Fibroblast of villous mesenchyme (primary cell): ENCODE measurements at places on chromosomes 2 and 18.
A peak's percentile ranks its signal among the peaks of the same experiment; 100 is the strongest.

GRCh38 chr2:234395891-234396420, 100.9 kb downstream of the ARL4C start:
- DNase-seq, result no peak

GRCh38 chr2:164692114-164692513, 70.8 kb upstream of the GRB14 start:
- no peak for DNase-seq

DNA sequence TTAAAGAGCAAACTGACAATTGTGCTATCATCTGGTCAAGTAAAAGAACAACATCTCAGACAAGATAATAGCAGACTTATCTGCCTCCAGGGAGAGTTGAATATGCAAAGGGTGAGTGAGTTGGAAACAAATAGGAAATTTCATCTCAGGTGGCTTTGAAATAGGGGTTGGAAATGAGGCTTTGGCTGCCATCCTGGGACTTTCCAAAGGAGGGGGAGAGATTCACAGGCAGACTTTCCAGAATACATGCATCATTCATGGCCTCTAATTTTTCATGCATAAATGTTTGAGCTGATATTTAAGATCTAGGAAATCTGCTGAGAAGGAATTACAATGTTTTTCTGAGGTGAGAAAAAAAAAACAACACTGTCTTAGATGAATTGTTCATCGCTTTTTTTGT, 300.5 kb downstream of the ALK start:
- no peak for DNase-seq

DNA sequence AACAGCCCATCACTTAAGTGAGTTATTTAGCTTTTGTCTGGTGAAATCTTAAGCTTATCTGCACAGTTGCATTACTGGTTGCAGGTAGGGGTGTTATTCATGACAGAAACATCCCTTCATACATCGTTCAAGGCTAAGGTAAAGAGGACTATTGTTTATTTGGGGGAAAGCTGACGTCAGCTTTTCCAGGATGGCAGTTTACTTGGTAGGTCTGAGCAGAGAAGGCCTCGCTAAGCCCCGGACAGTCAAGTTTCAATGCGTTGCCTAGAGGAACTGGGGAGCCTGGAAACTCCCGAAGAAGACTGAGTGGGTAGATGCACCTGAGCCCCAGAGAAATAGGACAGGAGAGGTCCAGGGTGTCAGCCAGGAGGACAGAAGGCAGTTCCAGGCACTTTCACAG, 2.2 kb downstream of the RNU4ATAC start:
- DNase-seq, result no peak

DNA sequence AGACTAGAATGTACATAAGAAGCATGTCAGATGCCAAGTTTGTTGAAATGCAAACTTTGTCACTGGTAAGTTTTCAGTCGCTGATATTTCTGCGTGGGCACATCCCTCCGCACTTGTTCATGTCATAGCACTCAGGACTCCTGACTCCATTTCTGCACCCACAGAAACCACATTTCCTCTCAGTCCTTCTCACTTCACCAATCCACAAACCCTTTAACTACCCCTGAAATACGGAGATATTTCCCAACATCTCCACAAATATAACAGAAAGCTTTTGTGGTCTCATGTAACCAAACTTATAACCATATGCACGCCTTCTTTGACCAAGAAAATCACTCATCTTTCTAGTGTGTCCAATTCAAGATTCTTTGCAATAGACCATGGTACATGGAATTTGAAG, 276.9 kb upstream of the ERBB4 start:
- DNase-seq, result no peak

DNA sequence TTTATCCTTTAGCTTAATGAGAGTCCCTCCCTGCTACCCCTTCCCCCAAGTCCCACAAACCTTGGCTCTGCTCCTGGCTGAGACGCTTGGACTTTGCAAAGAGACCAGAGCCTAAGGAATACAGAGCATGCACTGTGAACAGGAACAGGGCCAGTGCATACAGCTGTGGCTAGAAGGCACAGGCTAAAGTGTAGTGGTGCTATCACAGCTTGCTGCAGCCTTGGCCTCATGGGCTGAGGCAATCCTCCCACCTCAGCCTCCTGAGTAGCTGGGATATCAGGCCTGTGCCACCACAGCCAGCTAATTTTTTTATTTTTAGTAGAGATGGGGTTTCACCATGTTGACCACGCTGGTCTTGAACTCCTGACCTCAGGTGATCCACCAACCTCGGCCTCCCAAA, 39.5 kb upstream of the ASXL2 start:
- DNase-seq, result no peak

- DNase-seq, result no peak
Observed at GRCh38 chr2:19332503-19332902, 25.9 kb downstream of the OSR1 start.

- DNase-seq, result no peak
Observed at GRCh38 chr18:61628085-61628484, 264.7 kb downstream of the RNF152 start.

DNA sequence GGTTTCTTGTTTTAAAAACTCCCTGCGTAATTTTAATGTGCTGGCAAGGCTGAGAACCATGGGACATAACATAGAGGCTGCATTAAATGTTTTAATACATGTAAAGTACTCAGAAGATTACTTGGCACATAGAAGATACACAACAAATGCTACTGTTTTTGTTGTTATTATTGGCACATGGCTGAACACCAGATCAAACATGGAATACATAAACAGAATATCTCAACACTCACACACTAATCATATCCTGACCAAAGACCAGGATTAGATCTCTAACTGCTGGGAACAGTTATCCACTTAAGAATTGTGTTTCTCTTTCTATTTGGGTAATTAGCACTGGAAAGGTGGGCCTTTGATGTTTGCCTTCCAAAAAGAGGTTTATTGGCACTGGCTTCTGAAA, 69.3 kb downstream of the KCNE4 start:
- no peak for DNase-seq

- DNase-seq, result no peak
Observed at GRCh38 chr2:224573724-224574123, 11.4 kb downstream of the CUL3 start.

GRCh38 chr18:9001209-9001608, 101.3 kb upstream of the NDUFV2 start:
- no peak for DNase-seq

DNA sequence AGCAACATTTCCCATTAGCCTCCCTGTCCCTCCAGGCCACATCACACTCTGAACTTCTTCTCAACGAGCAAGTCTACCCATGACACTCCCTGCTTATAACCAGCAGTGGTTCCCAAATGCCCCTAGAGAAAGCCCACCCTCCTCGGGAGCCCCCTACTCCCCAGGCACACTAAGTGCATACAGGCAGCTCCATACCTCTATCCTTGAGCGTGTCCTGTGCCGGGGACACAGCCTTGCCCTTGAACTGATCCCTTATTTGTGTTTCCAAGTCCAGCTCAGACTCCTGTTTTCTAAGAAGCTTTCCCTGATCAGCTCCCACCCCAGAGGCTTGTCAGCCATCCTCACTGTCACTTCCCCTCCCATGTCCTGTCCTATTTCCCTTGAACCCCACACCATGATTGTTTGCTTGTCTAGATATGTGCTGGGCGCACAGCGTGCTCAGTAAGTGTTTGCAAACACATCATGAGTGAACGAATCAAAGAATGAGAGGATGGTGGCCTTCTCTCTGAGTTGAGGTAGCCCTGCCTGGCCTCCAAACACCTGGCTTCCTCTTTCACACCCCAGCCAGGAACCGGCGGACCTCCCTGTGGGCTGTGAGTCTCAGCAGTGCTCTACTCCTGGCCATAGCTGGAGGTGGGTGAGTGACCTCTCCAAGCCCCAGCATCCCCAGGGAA, 2.1 kb downstream of the TEX51 start:
- DNase-seq, result no peak

DNA sequence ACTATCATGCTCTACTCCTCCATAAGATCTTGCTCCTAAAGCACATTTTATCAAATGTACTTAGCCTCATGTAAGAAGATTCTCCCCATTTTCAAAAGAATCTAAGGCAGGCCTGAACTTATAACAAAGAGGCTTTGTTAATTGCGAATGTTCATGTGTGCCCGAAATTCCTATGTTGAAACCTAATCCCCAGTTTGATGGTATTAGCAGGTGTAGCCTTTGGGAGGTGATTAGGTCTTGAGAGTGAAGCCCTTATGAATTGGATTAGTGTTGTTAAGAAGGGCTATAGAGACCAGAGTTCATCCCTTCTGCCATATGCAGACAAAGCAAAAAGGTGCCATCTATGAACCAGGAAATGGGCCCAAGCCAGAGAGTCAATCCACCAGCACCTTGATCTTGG, 234.5 kb downstream of the PAX3 start:
- no peak for DNase-seq

DNA sequence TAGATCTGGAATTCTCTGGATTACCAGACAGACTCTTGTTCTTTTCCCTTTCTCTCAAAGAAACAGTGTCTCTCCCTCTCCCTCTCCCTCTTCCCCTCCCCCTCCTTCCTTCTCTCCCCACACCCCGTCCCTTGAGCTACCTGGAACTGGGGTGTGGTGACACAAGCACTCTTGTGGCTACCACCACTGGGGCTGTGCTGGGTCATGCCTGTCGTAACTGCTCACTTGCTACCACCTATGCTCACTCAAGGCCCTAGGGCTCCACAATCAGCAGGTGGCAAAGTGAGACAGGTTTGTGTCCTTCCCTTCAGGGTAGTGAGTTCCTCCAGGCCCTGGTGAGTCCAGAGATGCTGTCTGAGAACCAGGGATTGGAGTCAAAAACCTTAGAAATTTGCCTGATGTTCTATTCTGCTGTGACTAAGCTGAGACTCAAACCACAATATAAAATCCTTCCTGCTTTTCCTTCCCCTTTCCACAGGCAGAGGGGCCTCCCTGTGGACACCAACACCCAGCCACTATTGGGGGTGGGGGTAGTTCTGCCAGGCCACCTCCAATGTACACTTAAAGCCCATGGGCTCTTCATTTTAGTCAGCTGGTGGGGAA, 70.8 kb downstream of the OXER1 start:
- DNase-seq, result no peak

- no peak for DNase-seq
Observed at GRCh38 chr2:66675591-66675990, 240.7 kb downstream of the MEIS1 start.

DNA sequence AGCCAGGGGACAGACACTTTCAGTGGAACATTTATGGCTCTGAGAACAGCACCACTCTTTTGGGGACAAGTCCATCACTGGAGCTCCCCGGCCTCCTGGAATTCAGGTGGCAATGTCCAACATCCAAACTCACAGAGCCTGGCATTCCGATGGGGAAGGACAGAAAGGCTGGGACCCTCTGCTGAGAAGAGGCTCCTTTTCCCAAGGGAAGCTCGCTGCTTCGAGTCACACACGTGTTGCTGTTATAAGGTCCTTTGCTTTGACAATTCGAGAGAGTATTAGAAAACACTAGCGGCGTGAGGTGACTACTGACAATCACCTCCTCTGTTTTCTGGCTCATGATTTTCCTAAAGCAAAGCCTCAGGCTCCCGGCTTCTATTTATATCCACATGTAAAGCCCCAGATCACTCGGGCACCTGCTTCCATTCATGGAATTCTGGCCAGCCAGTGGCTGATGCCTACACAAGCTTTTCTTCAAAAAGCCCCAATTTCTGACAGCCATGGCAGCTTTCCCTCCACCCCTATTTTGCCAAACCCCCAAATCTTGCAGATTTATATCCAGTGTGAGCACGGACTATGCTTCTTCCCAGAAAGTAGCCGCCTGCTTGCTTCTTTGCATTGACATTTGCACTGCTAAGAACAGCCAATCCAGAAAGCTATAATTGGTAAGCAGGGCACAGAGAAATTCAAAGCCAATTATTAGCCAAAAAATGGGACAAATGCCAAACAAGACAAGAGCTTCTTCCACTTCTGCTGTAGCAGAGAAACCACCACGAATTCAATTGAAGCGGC, 67.3 kb downstream of the NDUFA10 start:
- no peak for DNase-seq

- DNase-seq, result no peak
Observed at GRCh38 chr2:107374249-107374648, 452.4 kb upstream of the RGPD4 start.

DNA sequence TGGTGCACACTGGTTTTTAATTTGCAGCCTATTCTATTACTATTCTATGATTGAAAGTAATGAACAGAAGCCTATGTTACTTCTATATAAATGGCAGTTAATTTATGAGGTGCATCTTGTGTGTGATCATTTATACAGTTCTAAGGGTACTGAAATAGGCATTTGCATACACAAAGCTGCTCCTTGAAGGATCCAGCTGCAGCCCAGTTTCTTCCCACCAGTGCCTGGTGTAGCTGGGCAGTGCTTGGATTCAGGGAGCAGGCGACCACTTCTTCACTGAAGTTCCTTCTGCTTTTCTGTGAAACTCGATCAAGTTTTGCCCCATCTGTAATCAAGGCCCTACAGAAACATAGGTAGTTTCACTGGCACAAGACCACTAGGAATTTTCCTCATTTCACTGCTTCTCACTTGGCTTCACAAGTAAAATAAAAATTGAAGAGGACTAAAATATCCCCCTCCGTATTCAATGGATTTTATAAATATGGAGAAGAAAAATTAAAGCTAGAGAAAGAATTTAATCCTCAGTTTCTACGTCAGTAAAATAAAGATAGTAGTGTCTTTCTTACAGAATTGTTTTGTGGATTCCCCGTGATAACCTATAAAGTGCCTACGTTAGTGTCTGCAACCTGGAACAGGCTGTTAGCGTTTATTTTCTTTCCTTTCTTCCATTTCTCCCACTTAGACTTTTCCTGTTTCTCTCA, 1.7 kb upstream of the LPIN2 start:
- DNase-seq, result no peak

DNA sequence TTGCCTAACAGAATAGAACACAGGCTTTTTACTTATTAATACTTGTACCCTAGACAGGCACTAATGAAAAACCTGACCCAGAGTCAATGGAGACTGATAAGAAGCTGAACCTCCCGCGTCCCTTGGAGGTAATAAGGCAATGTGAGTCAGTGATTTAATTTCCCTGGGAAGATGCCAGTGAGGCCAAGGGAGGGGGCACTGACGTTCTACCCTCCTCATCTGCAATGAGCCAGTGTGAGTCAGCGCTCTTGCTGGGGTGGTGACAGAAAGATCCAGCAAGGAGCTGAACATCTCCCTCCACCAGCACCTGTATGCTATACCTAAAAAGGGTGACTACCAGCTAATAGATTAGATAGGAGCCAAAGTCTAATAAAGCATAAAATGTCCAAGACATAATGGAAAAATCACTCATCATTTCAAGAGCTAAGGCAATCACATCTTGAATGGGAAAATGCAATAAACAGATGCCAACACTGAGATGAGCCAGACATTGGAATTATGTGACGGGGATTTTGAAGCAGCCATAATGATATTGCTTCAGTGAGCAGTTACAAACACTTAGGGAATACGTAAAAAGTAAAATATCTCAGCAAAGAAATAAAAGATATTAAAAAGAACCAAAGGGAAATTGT, 116.9 kb downstream of the TPGS2 start:
- peak; percentile 29 for DNase-seq
